Breast epithelium (tissue), 4 donors: ENCODE measurements at places on chromosomes 4 and X. TPM values are rescaled to one million over a fixed set of nuclear protein-coding genes. Genes with fewer than 3 reads are reported as not detected.
A peak's percentile ranks its signal among the peaks of the same experiment; 100 is the strongest.

DNA sequence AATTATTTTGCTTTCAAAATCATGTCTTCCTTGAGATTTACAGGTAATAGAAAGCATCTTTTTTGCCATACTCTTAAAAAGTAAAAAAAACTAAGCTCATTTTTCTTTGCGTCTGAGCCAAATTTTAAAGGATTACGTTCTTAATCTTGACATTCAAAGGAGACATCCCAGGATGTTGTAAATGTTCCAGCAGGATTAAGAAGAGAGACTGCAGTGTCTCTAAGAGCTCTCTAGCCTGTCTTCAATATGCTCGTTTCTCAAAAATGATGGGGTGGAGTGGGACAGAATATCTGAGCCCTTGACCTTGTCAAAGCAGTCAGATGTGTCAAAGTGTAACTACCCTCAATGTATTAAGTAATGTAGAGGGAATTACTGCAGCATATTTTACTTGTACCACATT is 363.3 kb downstream of the PCDH7 start:
- no peaks in the 10 kb centered on the region for H3K36me3 ChIP-seq
- no peak overlapping the region for H3K4me3 ChIP-seq
- no peak overlapping the region for H3K27ac ChIP-seq
- H3K27me3 ChIP-seq, result no peaks in the 10 kb centered on the region
- no peak for DNase-seq

DNA sequence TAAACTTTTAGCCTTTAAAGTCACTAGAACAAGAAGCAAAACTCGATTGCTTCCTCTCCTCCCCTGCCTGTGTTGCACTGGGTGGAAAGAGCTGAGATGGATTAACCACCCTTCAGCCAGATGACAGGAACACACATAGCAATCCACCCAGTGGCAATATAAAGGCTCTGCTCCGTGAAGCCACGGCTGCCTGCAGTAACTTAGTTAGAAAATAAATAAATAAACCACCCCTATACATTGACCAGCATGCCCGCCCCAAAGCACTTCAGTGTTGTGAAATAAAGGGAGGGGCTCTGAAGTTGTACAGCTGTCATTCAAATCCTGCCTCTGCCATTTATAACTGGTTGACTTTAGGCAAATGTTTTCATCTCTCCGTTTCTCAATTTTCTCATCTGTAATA is 217.1 kb upstream of the LDB2 start:
- H3K27ac ChIP-seq, result no peak overlapping the region
- H3K27me3 ChIP-seq, result no peaks in the 10 kb centered on the region
- no peak for DNase-seq
- no peak overlapping the region for H3K4me3 ChIP-seq
- H3K4me1 ChIP-seq, result no peaks in the 10 kb centered on the region

DNA sequence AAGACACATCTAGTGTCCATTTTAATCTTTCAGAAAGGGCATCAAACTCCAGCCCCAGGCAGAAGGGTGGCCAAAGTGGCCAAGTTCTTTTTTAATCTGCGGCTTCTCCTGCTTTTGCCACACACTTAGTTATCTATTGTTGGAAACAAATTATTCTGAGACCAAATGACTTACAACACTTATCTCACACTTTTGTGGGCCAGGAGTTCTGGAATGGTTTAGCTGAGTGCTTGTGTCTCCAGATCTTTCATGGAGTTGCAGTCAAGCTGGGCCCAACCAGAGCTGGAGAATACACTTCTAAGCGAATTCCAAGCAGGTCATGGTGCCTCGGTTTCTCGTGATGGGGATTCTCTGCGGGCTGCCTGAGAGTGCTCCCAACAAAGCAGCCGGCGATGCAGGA is 4.0 kb downstream of the TXK start:
- H3K36me3 ChIP-seq, result no peaks in the 10 kb centered on the region
- no peak for DNase-seq
- H3K4me1 ChIP-seq, result peaks cover 6% of the 10 kb centered on the region
- no peak overlapping the region for H3K4me3 ChIP-seq
- no peaks in the 10 kb centered on the region for H3K27me3 ChIP-seq
- no peak overlapping the region for H3K27ac ChIP-seq

DNA sequence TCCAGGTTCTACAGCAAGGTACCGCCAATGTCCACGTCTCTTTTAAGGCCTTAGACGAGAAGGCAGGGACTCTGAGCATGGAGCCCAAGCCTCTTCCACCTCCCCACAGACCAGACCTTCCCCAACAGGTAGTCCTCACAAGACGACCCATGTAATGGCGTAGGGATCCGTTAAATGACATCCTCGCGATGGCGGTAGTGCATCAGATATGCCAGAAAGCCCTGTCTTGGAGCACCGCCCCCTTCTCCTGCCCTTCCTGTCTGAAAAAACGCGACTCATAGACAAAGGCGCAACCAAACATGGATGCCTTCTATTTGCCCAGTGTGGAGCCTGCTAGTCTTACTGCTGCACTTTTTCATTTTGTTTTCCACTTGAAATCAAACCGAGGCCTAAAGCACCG is 185.4 kb downstream of the OR13H1 start:
- peak overlapping the region; percentile 89 for H3K27ac ChIP-seq
- no peaks in the 10 kb centered on the region for H3K36me3 ChIP-seq
- DNase-seq, result peak; percentile 90

- no peak overlapping the region for H3K27ac ChIP-seq
- H3K4me3 ChIP-seq, result no peak overlapping the region
- H3K36me3 ChIP-seq, result no peaks in the 10 kb centered on the region
- H3K4me1 ChIP-seq, result no peaks in the 10 kb centered on the region
- DNase-seq, result no peak
Observed at GRCh38 chrX:23884427-23885024, 23.2 kb downstream of the APOO start.

DNA sequence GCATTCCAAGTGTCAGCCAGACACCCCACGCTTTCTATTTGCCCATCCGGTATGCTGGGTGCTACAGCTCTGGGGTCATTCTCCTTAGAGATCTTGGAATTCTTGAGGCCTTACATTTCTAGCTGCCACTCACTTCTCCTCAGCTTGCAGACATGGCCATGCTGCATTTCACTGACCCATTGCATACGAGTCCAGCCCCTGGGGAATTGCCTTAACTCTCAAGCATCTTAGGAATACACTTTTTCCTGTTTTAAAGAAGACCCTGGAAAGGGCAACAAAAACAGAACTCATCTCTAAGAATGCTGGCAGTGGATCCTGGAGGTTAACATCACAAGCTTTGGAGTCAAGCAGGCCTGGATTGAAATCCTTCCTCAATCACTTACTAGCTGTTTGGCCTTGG is 122.0 kb upstream of the LNX1 start:
- no peak overlapping the region for H3K27ac ChIP-seq
- DNase-seq, result no peak
- H3K4me3 ChIP-seq, result no peak overlapping the region
- H3K4me1 ChIP-seq, result no peaks in the 10 kb centered on the region
- no peaks in the 10 kb centered on the region for H3K27me3 ChIP-seq
- H3K36me3 ChIP-seq, result no peaks in the 10 kb centered on the region

DNA sequence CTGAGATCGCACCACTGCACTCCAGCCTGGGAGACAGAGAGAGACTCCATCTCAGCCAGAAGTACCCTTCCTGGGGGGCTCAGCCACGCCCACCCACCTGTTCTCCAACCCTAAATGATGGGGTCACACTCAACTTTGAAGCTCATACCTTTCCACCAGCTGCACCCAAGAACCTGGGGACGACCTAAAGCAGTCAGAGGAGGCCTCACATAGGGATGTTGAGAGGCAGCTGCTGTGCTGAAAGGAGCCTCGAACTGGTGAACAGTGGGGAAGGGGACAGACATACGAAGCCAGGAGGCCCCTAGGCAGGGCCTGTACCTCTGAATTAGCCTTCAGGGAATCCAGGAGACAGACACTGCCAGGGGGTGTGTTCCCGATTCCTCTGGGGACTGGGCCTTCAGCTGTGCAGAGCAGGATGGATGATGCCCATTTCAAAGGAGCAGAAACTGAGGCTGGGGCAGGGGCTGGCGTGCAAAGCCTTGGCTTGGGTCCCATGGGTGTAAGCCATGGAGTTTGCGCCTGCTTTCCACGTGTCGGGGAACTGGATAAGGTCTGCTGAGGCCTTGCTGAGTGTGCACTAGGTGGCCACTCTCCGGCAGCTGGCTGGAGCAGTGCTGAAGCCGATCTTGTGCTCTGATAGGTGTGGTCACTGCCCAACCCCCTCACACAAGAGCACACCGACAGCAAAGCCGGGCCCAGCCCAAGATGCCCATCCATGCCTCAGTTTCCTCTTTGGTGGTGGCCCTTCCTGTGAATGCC is 130.8 kb downstream of the CPZ start:
- H3K27ac ChIP-seq, result no peak overlapping the region
- no peak for DNase-seq
- H3K4me3 ChIP-seq, result no peak overlapping the region
- H3K27me3 ChIP-seq, result no peaks in the 10 kb centered on the region
- H3K36me3 ChIP-seq, result no peaks in the 10 kb centered on the region
- no peaks in the 10 kb centered on the region for H3K4me1 ChIP-seq

GRCh38 chr4:155444721-155445120 is 68.0 kb upstream of the MAP9 start:
- H3K4me3 ChIP-seq, result no peak overlapping the region
- H3K27ac ChIP-seq, result no peak overlapping the region
- no peaks in the 10 kb centered on the region for H3K4me1 ChIP-seq
- H3K27me3 ChIP-seq, result no peaks in the 10 kb centered on the region

- no peaks in the 10 kb centered on the region for H3K27me3 ChIP-seq
- H3K27ac ChIP-seq, result no peak overlapping the region
- H3K4me1 ChIP-seq, result no peaks in the 10 kb centered on the region
- no peaks in the 10 kb centered on the region for H3K36me3 ChIP-seq
Observed at GRCh38 chr4:171924746-171925376, 111.7 kb downstream of the GALNTL6 start.

DNA sequence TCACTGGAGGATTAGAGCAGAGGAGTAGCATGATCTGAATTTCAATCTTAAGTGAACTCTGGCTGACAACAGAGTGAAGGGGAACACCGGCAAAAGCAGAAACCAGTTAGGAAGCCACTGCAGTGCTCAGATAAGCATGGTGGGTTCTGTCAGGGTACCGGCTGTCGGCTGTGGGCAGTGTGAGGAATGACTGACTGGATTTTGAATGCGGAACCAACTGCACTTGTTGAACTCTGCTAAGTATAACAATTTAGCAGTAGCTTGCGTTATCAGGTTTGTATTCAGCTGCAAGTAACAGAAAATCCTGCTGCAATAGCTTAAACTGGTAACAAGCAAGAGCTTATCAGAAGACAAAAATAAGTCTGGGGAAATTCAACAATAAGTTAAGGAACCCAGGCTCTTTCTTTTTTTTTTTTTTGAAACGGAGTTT is 5.2 kb downstream of the HTT start:
- H3K27ac ChIP-seq, result no peak overlapping the region
- no peaks in the 10 kb centered on the region for H3K27me3 ChIP-seq
- no peak overlapping the region for H3K4me3 ChIP-seq
- no peaks in the 10 kb centered on the region for H3K4me1 ChIP-seq

DNA sequence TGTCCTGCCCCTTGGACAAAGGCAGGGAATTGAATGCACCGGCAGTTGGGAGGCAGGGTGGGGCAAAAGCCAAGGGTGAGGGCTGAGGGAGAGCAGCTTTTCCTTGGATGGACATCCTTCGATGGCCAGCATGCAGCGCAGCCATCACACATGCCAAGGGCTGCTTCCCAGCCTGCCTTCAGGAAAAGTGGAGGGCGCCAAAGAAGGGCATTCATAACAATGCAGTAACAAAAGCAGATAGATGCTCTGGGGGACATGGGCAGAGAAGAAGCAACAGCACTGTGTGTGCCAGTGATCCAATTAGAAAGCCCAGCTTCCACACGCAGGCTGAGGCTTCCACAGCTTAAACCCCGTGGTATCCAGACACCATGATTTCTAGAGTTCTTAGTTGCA is 71.5 kb downstream of the TSPAN5 start:
- peak overlapping the region; percentile 76 for H3K27ac ChIP-seq
- peak; percentile 44 for DNase-seq
- H3K27me3 ChIP-seq, result no peaks in the 10 kb centered on the region
- no peaks in the 10 kb centered on the region for H3K36me3 ChIP-seq

- peak overlapping the region; percentile 51 for H3K27ac ChIP-seq
- no peaks in the 10 kb centered on the region for H3K4me1 ChIP-seq
- no peaks in the 10 kb centered on the region for H3K36me3 ChIP-seq
- no peaks in the 10 kb centered on the region for H3K27me3 ChIP-seq
Observed at GRCh38 chrX:52574416-52575275, 57.8 kb upstream of the XAGE1B start.

DNA sequence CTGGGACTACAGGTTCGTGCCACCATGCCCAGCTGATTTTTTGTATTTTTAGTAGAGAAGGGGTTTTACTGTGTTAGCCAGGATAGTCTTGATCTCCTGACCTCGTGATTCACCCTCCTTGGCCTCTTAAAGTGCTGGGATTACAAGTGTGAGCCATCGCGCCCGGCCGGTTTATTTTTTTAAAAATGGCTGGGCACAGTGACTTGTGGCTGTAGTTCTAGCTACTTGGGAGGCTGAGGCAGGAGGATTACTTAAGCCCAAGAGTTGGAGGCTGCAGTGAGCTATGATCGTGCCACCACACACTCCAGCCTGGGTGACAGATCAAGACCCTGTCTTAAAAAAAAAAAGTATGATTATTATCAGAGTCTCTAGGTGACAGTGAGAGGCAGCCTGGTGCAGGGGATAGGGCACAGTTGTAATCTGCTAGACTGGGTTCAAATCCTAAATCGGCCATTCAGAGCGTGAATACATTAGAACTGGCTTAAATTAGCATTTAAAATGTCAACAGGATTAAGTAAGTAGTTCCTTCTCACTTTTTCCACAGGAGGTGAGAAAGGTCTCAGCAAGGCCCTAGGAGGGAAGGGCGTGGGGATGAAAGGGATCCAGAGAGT is 435 bp upstream of the MGST2 start:
- H3K4me1 ChIP-seq, result no peaks in the 10 kb centered on the region
- no peaks in the 10 kb centered on the region for H3K36me3 ChIP-seq
- peak overlapping the region; percentile 75 for H3K4me3 ChIP-seq
- H3K27ac ChIP-seq, result peak overlapping the region; percentile 86
- DNase-seq, result no peak
- no peaks in the 10 kb centered on the region for H3K27me3 ChIP-seq

Gene UBA1
- total RNA-seq, result 141 TPM

Gene EMCN
- total RNA-seq, result 23.9 TPM

Gene XAGE2
- not detected for total RNA-seq

Gene CXCL3
- 5.6 TPM for total RNA-seq

Gene SYN1
- not detected for total RNA-seq

Gene GNRHR
- total RNA-seq, result not detected

Gene AWAT2
- total RNA-seq, result not detected
